ENCODE measurements at places on chromosomes 5 and 9.

DNA sequence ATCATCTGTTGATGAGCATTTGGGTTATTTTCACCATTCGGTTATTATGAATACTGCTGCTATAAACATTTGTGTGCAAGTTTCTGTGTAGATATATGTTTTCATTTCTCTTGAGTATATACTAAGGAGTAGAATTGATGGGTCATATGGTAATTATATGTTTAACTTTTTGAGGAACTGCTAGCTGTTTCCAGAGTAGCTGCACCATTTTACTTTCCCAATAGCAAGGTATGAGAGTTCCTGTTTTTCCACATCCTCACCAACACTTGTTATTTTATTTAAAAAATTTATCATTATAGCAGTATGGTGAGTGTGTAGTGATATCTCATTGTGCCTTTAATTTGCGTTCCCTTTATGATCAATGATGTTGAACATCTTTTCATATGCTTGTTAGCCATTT is 29.2 kb downstream of the CD14 start:
- no peak for DNase-seq

GRCh38 chr5:74408150-74409043 is 232.1 kb downstream of the ENC1 start:
- DNase-seq = no peak

DNA sequence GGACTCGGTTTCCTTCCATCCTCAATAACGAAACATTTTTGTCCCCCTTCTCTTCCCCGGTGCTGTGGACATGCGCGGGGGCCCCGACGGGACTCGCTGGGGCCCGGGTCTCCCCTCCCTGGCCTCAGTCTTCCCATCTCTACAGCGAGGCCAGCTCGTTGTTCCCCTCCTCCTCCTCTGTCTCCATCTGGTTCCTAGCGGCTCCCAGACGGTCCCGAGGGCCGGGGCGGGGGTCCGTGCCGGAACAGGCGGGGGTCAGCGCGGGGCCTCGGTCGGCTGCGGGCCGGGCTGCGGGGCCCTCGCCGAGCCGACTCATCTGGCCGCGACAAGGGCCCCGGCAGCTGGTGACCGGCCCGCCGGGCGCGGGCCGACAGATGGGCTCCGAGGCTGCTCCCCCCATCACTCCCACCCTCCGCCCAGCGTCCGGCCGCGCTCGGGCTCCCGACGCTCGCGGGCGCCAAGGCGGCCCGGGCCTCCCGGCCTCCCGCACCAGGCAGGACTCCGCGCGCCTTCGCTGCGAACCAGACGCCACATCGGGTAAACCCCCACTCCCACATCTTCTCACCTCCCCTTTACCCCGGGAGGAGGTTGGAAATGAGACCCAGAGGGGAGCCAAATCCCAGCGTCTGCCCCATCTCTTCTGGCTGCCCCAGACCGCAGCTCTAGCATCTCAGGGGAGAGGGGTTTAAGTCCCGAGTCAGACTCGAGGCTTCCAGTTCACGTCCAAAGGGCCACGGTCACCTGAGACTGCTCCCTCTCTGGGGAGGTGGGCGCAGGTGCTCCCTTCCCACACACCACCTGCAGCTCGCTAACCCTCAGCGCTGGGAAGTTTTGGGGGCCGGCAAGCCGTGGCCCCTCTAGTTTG is 8.1 kb downstream of the BARHL1 start:
- DNase-seq = no peak

GRCh38 chr5:135185481-135186065 is 151.5 kb upstream of the PITX1 start:
- no peak for DNase-seq

DNA sequence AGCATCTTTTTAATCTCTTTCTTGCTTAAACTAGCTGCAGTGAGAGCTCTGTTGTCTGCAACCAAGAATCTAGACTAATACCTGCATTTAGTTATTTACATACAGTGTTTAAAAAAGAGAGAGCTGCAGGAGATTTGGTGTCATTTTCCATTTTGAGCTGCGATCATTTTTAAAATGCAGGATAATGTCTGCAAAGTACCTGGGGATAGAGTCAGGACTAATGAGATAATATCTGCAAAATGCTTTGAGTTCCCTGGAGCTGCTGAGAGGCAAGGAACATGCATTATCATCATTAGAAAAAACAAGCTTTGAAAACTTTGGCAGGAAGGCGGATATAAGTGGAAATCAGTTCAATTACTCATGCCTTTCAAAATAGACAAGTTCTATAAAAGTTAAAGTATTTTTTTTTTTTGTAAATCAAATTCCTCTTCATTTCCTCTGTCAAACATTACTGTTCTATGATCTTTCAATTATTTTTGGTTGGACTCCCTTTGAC is 21.8 kb upstream of the ANKRD33B start:
- no peak for DNase-seq

GRCh38 chr5:10849278-10849677 is 88.2 kb upstream of the DAP start:
- no peak for DNase-seq

GRCh38 chr5:152686931-152687330 is 281.9 kb upstream of the NMUR2 start:
- no peak for DNase-seq

GRCh38 chr5:2038321-2039179 is 155.8 kb upstream of the IRX4 start:
- peak; percentile 57 for DNase-seq

- DNase-seq = no peak
These were observed 36.2 kb upstream of the IFNK start for GRCh38 chr9:27487927-27488326.

GRCh38 chr9:85554349-85554748 is 187.4 kb downstream of the AGTPBP1 start:
- DNase-seq = peak; percentile 15

- DNase-seq = no peak
These were observed 11.3 kb downstream of the C9 start for GRCh38 chr5:39352951-39353350.
